ENCODE measurements at places on chromosomes 4 and X. TPM values are rescaled to one million over a fixed set of nuclear protein-coding genes. Genes with fewer than 3 reads are reported as not detected.

The SUPT20HL2 gene
- total RNA-seq = not detected

The BTC gene
- 1.3 TPM for total RNA-seq

The WDFY3 gene
- total RNA-seq = 124 TPM

The TREX2 gene
- total RNA-seq = 0.80 TPM

The NHSL2 gene
- 13.3 TPM for total RNA-seq

The DMP1 gene
- total RNA-seq = not detected

The CXXC4 gene
- 1.1 TPM for total RNA-seq

The AMMECR1 gene
- 4.5 TPM for total RNA-seq

The STAG2 gene
- total RNA-seq = 52.0 TPM

The HSFX1 gene
- 0.64 TPM for total RNA-seq

The ELF4 gene
- total RNA-seq = 14.3 TPM

The GABRQ gene
- total RNA-seq = not detected

The MND1 gene
- not detected for total RNA-seq

The DCAF4L1 gene
- 0.35 TPM for total RNA-seq

The UCHL1 gene
- total RNA-seq = 191 TPM

The HPGDS gene
- total RNA-seq = 4.1 TPM

The PRDM8 gene
- total RNA-seq = 2.6 TPM

The ARHGAP24 gene
- 48.6 TPM for total RNA-seq

The PLAC8 gene
- 9.5 TPM for total RNA-seq

The TNMD gene
- total RNA-seq = 39.1 TPM

The GC gene
- total RNA-seq = not detected

The GCNA gene
- total RNA-seq = 1.3 TPM

The MAGEA2 gene
- not detected for total RNA-seq

The NOX1 gene
- not detected for total RNA-seq

The FGF16 gene
- not detected for total RNA-seq

The F11 gene
- total RNA-seq = not detected

The AWAT2 gene
- not detected for total RNA-seq

The CORIN gene
- total RNA-seq = 0.61 TPM

The HTR2C gene
- not detected for total RNA-seq

The CHST7 gene
- 8.3 TPM for total RNA-seq

The DCX gene
- not detected for total RNA-seq

The XIAP gene
- total RNA-seq = 45.2 TPM

The PROM1 gene
- total RNA-seq = 0.35 TPM

The MBTPS2 gene
- total RNA-seq = 14.8 TPM

The DKK2 gene
- 0.77 TPM for total RNA-seq

The FABP2 gene
- 0.80 TPM for total RNA-seq

The OTC gene
- total RNA-seq = not detected

The GDPD2 gene
- not detected for total RNA-seq

The SLC49A3 gene
- 19.0 TPM for total RNA-seq

The GATA1 gene
- total RNA-seq = not detected

The ARSJ gene
- 2.4 TPM for total RNA-seq

The KCND1 gene
- total RNA-seq = 1.3 TPM

The ITGB1BP2 gene
- total RNA-seq = 0.84 TPM

All from mesenteric fat pad (tissue), 1 donor.